Activated naive CD8-positive, alpha-beta T cell treated with anti-CD3 and anti-CD28 coated beads for 36 hours (primary cell): ENCODE measurements at places on chromosomes 12 and 14. TPM values are rescaled to one million over a fixed set of nuclear protein-coding genes. Genes with fewer than 3 reads are reported as not detected.

KRT74 gene
- total RNA-seq: not detected

LRP1-AS gene
- total RNA-seq: not detected

COX8C gene
- total RNA-seq: not detected

CYP27B1 gene
- total RNA-seq: 12.0 TPM

CRACR2A gene
- total RNA-seq: 24.5 TPM

SLCO1C1 gene
- not detected for total RNA-seq

ALKBH1 gene
- 18.5 TPM for total RNA-seq

LIN7A gene
- total RNA-seq: not detected

LRP6 gene
- total RNA-seq: 4.6 TPM

FSCB gene
- not detected for total RNA-seq
